Progenitor cell of endocrine pancreas (in vitro differentiated cells): ENCODE measurements at places on chromosomes 11 and 22. TPM values are rescaled to one million over a fixed set of nuclear protein-coding genes. Genes with fewer than 3 reads are reported as not detected.

GRCh38 chr11:72771507-72771906 is 19.3 kb upstream of the ARAP1 start:
- H3K27ac ChIP-seq: no peak overlapping the region
- peaks cover 26% of the 10 kb centered on the region for H3K4me1 ChIP-seq
- no peak for DNase-seq
- H3K36me3 ChIP-seq: peaks cover 6% of the 10 kb centered on the region
- no peak overlapping the region for H3K4me3 ChIP-seq

The MMP13 gene
- total RNA-seq: not detected in 2 replicates

- peaks cover 3% of the 10 kb centered on the region for H3K27me3 ChIP-seq
- no peak overlapping the region for H3K4me3 ChIP-seq
- no peak overlapping the region for H3K27ac ChIP-seq
- no peaks in the 10 kb centered on the region for H3K36me3 ChIP-seq
- no peak for DNase-seq
Measured at GRCh38 chr11:88357323-88358039, 19.9 kb upstream of the CTSC start.

DNA sequence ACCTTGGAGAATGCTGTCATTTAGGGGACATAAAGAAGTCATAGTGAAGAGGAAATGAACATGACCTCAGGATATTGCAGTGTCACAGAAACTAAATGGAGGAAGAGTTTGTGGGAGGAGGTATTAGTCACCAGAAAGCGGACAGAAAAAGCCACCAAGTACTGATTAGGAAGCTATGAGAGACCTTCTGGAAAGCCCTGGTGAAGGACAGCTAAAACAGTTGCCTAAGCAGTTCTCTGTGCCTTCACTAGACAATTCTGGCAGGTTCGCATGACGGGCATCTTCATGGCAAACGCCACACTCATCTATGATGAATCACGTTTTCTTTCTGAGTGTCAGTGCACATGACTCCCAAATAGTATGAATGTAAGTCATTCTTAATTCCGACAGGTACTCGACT is 325.8 kb downstream of the C11orf87 start:
- H3K4me1 ChIP-seq: no peaks in the 10 kb centered on the region
- DNase-seq: no peak
- H3K4me3 ChIP-seq: no peak overlapping the region
- H3K27ac ChIP-seq: no peak overlapping the region

The SHISA8 gene
- total RNA-seq: not detected in 2 replicates

The LRFN4 gene
- 19.6 and 20.2 TPM in 2 replicates for total RNA-seq

GRCh38 chr22:42010778-42011177 is 12.2 kb downstream of the WBP2NL start:
- no peak for DNase-seq
- H3K4me3 ChIP-seq: no peak overlapping the region
- no peak overlapping the region for H3K27ac ChIP-seq
- peaks cover 13% of the 10 kb centered on the region for H3K27me3 ChIP-seq

- no peak overlapping the region for H3K27ac ChIP-seq
- H3K36me3 ChIP-seq: no peaks in the 10 kb centered on the region
- H3K27me3 ChIP-seq: peaks cover 7% of the 10 kb centered on the region
Measured at GRCh38 chr11:66464916-66465315, 1.8 kb upstream of the PELI3 start.

DNA sequence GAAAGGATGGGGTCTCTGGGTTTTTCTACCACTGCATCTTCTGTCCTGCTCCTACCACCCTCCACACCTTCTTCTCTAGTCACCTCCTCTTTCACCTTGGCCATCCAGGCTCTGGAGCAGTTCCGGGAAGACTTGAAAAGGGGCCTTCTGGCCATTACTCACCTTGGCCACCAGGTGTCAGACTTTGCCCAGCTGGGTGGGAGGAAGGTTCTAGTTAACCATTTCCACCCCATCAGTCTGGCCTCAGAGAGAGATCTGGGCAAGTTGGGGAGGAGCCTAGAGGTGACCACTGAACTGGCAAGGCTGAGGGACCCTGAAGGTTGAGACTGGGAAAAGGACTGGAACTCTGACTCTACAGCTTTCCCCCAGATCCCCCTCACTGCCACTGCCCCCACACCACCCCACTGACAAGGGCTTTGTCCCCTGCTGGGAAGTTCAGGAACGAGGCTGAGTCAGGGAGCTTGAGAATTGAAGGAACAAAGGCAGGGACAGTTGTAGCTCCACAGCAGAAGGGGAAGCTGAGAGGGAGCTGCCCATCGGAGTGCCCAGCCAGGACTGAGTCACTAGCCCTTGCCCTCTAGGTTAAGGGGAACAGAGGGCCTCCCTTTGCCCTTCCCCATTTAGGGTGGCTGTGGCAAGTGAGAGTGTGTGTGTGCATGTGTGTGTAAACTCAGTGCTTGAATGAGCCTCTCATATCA is 3.7 kb upstream of the POLD4 start:
- H3K36me3 ChIP-seq: no peaks in the 10 kb centered on the region
- H3K27ac ChIP-seq: peak overlapping the region; percentile 82
- H3K4me3 ChIP-seq: peak overlapping the region; percentile 9

The FOLH1 gene
- not detected in 2 replicates for total RNA-seq

- no peaks in the 10 kb centered on the region for H3K36me3 ChIP-seq
- no peaks in the 10 kb centered on the region for H3K4me1 ChIP-seq
- H3K4me3 ChIP-seq: no peak overlapping the region
- H3K27me3 ChIP-seq: peaks cover 16% of the 10 kb centered on the region
- H3K27ac ChIP-seq: no peak overlapping the region
Measured at GRCh38 chr22:44200451-44200850, 19.7 kb downstream of the PARVG start.

The ZFPL1 gene
- total RNA-seq: 40.4 and 43.3 TPM in 2 replicates

The LRRC56 gene
- 5.1 and 5.4 TPM in 2 replicates for total RNA-seq

- H3K27ac ChIP-seq: no peak overlapping the region
- peaks cover 7% of the 10 kb centered on the region for H3K36me3 ChIP-seq
- no peak for DNase-seq
- H3K4me3 ChIP-seq: no peak overlapping the region
- H3K4me1 ChIP-seq: no peaks in the 10 kb centered on the region
Measured at GRCh38 chr11:31690041-31690440, 121.1 kb downstream of the PAX6 start.

The TUBA8 gene
- total RNA-seq: 2.4 and 3.2 TPM in 2 replicates

The MPZL3 gene
- 6.3 and 7.4 TPM in 2 replicates for total RNA-seq

The IMMP1L gene
- 48.5 and 56.7 TPM in 2 replicates for total RNA-seq

The TTC12 gene
- total RNA-seq: 30.4 and 38.5 TPM in 2 replicates

The MS4A15 gene
- total RNA-seq: not detected in 2 replicates

- no peaks in the 10 kb centered on the region for H3K27me3 ChIP-seq
- H3K4me1 ChIP-seq: peaks cover 16% of the 10 kb centered on the region
- no peak overlapping the region for H3K4me3 ChIP-seq
- H3K27ac ChIP-seq: no peak overlapping the region
- no peak for DNase-seq
Measured at GRCh38 chr22:19739448-19739895, 16.1 kb downstream of the GP1BB start.

GRCh38 chr11:61026121-61027031 is 54.9 kb downstream of the CD6 start:
- H3K27me3 ChIP-seq: peaks cover 45% of the 10 kb centered on the region
- no peak overlapping the region for H3K27ac ChIP-seq
- peaks cover 17% of the 10 kb centered on the region for H3K4me1 ChIP-seq
- no peaks in the 10 kb centered on the region for H3K36me3 ChIP-seq
- no peak for DNase-seq

The TMEM191C gene
- 4.1 and 5.1 TPM in 2 replicates for total RNA-seq

DNA sequence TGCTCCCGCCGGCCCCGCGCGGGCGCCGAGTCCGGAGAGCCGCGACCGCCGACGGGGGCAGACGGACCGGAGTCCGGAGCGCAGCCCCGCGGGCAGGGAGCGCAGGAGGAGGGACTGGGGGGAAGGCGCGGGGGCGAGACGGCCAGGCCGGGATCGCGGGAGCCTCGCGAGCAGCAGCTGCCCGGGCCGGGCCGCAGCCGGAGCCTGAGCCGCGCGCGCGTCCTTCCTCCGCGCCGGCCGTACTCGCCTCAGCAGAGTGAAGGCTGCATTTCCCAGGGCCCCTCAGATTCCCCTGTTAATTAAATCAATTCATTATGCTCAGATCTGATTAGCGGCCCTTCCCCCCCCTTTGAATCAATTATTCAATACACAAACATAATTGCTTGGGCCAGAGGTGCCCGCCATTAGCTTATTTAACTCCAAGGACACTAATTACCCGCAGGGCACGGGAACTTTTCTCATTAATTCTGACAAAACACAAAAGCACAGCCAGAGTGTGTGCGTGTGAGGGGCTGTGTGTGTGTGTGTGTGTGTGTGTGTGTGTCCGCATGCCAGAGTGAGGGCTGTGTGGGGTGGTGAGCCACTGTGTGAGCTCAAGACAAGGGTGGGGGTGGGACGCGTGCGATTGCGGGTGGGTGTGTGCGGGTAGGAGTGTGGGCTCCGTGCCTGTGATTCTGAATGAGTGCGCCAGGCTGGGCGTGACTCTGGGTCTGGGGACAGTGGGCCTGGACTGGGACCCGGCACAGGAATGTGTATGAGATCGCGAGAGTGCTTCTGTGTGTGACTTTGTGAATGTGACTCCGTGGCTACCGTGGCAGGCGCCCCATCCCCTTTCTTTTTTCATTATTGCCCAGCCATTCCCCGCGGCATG is 5.1 kb upstream of the LMO1 start:
- no peak for DNase-seq
- peak overlapping the region; percentile 62 for H3K4me3 ChIP-seq
- peaks cover 84% of the 10 kb centered on the region for H3K27me3 ChIP-seq
- H3K4me1 ChIP-seq: peaks cover under 1% of the 10 kb centered on the region
- H3K36me3 ChIP-seq: no peaks in the 10 kb centered on the region
- H3K27ac ChIP-seq: peak overlapping the region; percentile 11

- no peak overlapping the region for H3K4me3 ChIP-seq
- H3K27me3 ChIP-seq: no peaks in the 10 kb centered on the region
- H3K4me1 ChIP-seq: peaks cover 5% of the 10 kb centered on the region
- no peak overlapping the region for H3K27ac ChIP-seq
Measured at GRCh38 chr22:38775656-38776055, 18.3 kb downstream of the DNAL4 start.

DNA sequence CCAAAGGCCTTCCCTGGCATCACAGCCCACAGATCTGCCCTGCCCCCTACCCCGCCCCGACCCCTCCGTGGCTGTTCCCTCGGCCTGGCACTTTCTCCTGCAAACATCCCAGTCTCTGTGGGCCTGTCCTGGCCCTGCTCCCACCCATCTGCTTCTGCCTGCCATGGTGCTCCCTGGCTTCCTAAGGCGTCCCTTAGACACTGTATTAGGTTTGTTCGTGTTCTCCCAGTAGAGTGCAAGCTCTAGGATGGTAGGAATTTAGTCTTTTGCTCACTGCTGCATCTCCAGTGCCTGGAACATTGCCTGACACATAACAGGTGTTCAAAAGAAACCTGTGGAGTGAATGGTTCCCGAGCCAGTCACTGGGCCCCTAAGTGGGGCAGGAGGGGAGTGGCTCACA is 69.6 kb upstream of the PITPNB start:
- no peak overlapping the region for H3K4me3 ChIP-seq
- no peaks in the 10 kb centered on the region for H3K27me3 ChIP-seq
- peak overlapping the region; percentile 16 for H3K27ac ChIP-seq
- peaks cover 1% of the 10 kb centered on the region for H3K4me1 ChIP-seq
- H3K36me3 ChIP-seq: peaks cover 11% of the 10 kb centered on the region

DNA sequence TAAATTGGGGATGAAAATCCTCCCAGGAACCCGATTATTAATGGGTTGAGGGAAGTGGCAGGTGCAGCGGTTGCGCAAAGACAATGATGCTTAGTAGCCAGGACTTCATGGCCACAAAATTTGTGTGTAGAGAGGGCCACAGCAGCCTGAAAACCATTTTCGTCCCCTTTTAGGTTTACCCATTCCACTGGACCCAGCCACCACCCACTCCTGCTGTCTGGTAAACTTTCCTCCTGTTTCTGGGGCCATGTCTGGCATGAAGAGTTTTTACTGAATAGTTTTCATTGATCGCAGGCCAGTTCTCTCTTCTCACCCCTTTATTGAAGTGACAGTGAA is 69.5 kb upstream of the SYT13 start:
- DNase-seq: no peak
- peaks cover 6% of the 10 kb centered on the region for H3K4me1 ChIP-seq
- no peaks in the 10 kb centered on the region for H3K36me3 ChIP-seq
- H3K27me3 ChIP-seq: peaks cover 5% of the 10 kb centered on the region

- peaks cover 2% of the 10 kb centered on the region for H3K4me1 ChIP-seq
- no peak overlapping the region for H3K4me3 ChIP-seq
- peaks cover 23% of the 10 kb centered on the region for H3K27me3 ChIP-seq
- peak; percentile 32 for DNase-seq
- no peaks in the 10 kb centered on the region for H3K36me3 ChIP-seq
Measured at GRCh38 chr11:121112498-121113455, 11.7 kb downstream of the TECTA start.

DNA sequence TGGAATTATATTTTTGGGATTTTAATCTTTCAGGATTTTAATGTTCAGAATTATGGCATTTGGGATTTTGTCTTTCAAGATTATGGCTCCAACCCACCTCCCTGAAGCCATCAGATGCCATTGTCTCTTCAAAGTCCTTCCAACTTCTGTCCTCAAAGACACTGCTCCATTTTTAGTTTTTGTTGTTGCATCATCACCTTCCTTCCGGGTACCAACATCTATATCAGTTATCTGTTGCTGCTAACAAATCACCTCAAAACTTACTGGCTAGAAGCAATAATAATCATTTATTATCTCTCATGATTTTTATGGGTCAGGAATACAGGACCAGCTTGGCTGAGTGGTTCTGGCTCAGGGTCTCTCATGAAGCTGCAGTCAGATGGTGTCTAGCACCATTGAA is 138.8 kb upstream of the ZBED5 start:
- no peaks in the 10 kb centered on the region for H3K36me3 ChIP-seq
- no peak overlapping the region for H3K4me3 ChIP-seq
- peaks cover 8% of the 10 kb centered on the region for H3K27me3 ChIP-seq
- H3K27ac ChIP-seq: no peak overlapping the region
- H3K4me1 ChIP-seq: no peaks in the 10 kb centered on the region

The GVQW3 gene
- 16.6 and 17.5 TPM in 2 replicates for total RNA-seq

DNA sequence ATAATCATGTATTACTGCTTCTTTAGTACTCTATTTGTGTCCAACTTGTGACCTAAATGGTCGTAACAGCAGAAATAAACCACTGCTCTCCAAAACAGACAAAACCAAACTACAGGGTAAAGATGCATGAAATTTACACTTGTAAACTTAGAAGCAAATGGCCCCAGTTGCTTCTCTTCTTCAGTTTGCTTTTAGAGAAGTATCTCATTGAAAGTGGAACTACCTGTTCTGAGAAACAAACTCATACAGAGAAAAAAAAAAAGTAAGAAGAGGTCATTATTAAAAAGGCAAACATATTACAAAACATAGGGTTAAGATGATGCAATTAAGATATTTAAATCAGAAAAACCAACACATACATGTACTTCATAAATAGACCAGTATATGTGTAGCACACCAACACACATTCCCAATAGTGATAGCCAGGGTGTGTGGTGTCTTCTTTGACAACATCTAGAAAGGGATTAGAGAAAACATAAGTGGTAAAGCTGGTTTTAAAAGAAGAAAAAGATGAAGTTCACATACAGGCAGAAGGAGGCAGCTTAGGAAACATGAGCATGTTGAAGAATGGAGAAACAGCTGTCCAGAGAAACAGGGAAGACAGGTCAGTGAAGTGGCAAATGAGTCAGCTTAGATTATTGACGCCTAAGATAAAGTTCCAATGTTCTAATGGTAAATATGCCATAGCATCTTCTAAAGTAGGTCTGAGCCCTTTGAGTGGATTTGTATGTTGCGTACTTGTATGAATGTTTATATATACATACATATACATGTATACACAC is 844.7 kb upstream of the CCDC90B start:
- no peak for DNase-seq
- no peak overlapping the region for H3K4me3 ChIP-seq
- H3K4me1 ChIP-seq: peaks cover 3% of the 10 kb centered on the region
- no peaks in the 10 kb centered on the region for H3K27me3 ChIP-seq
- no peaks in the 10 kb centered on the region for H3K36me3 ChIP-seq
